GM12864 (cell line): ENCODE measurements at places on chromosomes 12 and 14.

DNA sequence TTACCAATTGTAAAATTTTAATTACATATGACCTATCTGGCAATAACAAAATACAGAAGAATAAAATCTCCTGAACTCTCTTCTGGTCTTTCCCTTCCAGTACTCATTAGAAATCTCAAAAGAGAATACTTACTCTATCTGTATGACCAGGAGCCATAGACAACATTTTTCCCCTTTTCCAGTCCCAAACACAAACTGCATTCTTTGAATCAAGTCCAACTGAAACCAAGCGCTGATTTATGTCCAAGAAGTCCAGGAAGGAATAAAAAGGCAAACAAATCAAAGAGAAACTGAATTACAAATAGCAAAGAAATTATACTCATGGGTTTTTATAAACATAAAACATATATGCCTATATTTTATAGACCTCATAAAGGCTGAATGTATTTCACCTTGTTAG, 46.7 kb downstream of the EML5 start:
- no peak for DNase-seq

DNA sequence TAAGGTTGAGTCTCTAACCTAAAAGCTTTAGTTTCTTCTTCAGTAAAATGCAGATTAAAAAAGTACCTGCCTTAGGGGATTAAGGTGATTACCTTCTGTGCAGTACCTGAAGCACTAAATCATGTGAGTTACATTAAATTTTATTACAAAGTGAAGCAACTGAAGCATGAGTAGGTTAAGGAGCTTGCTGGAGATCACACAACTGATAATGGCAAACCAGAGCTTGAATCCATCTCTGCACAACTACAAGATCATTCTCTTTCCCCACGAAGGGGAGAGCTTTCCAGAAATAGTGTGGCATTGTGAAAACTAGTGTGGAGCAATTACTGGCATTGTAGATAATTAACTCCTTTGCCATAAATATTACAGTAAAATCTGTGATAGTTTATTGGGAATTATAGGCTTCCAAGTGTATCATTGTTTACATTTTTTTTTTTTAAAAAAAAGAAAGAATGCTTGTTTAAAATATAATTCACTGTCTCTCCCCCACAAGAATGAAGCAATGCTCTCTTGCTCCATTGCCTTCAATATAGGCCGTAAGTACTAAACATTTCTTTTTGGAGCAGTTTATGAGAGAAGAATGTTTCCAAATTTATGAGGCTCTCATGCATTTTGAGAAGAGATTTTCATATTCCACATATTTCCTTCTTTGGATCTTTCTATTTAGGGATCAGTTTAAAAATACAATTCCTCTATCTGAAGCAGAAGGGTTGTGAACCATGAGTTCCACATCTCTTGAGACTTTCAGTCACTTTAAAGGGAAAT, 20.5 kb downstream of the SLC38A2 start:
- no peak for DNase-seq

GRCh38 chr14:104081261-104081835, 4.2 kb upstream of the ASPG start:
- no peak for DNase-seq

GRCh38 chr12:66050610-66051009, 79.9 kb downstream of the LLPH start:
- DNase-seq, result no peak

GRCh38 chr12:40192704-40193255, 32.0 kb upstream of the LRRK2 start:
- peak; percentile 85 for DNase-seq

DNA sequence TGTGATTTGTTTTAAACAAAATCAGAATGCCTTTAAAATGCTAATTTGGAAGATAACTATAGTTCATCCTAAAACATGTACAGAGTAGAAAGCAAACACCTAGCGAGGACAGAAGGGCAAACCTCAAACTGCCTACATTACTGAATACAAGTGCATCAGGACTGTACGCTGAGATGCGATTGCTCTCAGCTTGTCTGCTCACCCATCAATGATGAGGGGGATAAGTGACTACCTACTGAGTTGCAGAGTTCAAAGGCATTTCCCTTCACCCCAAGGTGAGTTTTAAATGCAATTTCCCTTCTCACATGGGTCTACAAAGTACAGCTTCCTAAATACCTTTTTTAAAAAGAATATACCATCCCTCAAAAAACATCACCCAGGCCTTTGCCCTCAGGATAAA, 52.9 kb downstream of the PHLDA1 start:
- DNase-seq, result no peak

DNA sequence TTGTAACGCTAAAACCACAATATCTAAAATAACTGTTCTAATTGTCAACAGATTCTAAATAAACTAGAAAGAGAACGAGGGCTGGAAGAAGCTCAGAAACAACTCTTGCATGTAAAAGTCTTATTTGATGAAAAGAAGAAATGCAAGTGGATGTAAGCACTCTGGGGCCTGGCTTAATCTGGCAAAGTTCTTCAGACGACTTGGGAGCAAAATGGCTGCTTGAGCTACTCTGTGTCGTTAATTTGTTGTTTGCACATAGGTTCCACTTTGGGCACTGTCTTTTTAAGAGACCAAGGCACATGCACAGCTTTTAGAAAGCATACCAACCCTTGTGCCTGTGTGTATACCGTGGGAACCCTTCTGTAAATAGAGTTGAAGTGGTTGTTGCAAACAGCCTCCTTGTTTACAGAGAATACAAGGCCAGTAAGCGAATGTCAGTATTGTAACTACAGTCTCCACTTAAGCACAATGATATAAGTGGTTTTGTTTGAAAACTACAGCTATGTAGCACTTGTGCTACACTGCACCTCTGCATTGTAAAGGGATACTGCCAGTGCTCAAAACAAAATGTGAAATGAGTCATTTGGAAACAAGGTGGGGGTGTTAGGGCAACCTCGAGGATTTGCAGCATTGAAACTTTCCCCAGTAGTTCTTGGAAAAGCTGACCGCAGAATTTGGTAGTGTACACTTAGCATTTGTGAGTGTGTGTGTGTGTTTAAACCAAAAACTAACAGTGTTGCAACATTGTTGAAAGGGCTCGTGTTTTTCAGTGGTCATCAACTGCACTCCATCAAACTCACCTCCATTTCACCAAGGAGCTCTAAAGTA, 154.3 kb downstream of the CEP83 start:
- peak; percentile 76 for DNase-seq

DNA sequence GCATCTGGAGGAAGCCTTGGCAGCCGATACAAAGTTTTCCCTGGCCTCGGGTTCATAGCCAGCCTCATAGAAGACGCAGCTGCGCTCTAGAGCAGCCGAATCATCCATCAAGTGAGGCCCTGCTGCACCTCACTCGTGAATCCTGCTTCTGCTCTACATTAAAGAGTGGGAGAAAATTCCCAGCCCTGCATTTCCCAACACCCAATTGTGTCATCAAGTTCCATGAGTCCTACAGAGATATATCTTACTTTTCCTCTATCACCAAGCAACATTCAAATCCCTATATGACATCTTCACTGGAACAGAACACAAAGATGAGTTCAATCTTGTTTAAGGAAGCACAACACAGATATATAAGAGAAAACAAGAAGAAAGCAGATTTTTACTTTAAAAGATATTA, 139.3 kb downstream of the TTC7B start:
- DNase-seq, result no peak
